ENCODE measurements at places on chromosomes 7 and 10. TPM values are rescaled to one million over a fixed set of nuclear protein-coding genes. Genes with fewer than 3 reads are reported as not detected.

DNA sequence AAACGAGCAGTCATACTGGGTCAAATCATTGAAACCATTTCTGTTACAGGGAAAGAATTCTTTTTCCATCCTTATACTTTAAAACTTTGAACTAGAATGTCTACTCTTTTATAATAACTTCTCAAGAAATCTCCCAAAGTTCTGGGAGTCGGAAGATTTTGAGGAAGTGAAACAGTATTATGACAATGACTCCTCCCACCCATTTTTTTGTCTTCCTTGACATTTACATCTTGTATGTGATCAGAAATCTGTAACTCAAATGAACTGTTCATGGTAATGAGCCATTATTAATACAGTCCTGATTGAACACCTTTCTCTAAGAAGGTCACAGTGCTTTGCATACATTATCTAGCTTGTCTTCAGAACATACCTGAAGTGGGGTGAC is 227.4 kb downstream of the CELF2 start:
- DNase-seq, result no peak

GRCh38 chr7:13898957-13899670 is 90.4 kb downstream of the ETV1 start:
- no peak for DNase-seq

DNA sequence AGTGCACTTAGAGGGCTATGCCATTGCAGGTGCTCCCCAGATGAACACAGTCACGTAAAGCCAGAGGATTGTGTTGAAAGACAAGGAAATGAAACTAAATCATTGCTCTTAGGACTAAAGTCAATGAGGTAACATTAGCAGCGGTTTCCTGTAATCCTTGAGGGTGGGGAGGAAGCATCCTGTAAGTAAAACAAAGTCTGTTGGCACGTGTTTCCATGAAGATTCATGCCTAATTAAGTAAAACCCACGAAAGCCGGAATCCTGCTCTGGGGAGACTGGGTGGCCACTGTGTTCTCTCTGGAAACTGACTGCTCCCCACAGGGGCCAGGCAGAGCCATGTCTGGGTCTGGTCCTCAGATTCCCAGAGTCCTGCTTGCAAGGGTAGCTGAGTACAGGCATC is 18.3 kb downstream of the STEAP1B start:
- peak; percentile 86 for DNase-seq

- DNase-seq, result no peak
These were observed 15.6 kb downstream of the ASB4 start for GRCh38 chr7:95501261-95501832.

SPOCK2 gene
- 3.9 TPM for total RNA-seq

AKR1C1 gene
- 0.15 TPM for total RNA-seq

ST7 gene
- total RNA-seq, result 24.4 TPM

CALD1 gene
- total RNA-seq, result 251 TPM

PRLHR gene
- not detected for total RNA-seq
